ENCODE measurements at places on chromosomes 7 and 10.

DNA sequence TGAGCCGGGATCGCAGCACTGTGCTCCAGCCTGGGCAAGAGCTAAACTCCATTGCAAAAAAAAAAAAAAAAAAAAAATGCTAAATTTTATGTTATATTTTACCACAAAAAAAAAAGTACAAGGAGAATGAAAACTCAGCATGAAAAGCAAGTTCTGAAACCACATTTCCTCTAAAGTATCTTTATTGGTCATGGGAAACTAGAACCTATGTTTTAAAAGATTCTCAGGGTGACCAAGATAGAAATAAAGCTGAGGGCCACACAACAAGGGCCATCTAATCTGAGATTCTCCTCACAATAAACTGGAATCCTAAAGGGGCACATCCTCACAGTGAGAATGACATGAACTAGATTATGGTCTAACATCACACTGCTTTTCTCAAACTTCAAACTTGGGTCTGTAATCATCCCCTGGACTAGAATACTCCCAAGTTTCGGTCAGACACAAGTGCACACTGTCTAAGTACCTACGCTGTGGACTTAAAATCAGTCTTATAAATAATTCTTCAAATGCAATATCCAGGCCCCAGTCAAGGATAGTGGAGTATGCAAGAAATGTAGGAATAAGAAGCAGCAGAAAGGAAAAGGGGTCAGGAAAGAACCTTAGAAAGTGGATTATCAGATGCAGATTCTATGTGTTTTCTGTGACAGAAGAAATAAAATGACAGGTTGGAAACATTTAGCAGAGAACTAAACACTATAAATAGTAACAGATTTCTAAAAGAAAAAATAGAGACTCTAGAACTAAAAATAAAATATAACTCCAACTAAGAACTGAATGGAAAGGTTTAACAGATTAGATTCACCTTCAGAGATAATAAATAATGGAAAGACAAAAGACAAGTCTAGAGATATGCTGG lies 49.9 kb downstream of the COA1 start:
- DNase-seq: no peak

DNA sequence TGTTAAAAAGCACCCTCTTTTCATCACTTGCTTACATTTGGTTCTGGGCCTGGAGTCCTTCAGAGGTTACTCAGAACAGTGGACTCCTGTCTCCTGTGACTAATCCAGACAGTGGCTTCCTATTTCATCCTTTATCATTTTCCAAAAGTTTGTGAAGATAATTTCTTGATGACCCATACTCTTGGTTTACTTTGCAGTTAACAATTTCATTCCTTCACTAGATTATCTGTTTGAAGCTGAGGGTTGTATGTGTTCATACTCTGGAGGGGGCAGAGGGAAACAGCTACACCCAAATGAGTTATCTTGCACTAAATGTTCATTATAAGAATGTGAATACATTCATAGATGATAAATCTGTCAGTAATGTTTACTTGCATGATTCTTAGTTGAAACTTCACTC lies 124.7 kb downstream of the ZNF248 start:
- DNase-seq: no peak

- peak; percentile 18 for DNase-seq
Observed at GRCh38 chr7:131895541-131896164, 339.2 kb upstream of the PODXL start.

GRCh38 chr10:790821-791551 lies 101.5 kb upstream of the DIP2C start:
- DNase-seq: no peak

GRCh38 chr10:47282005-47282656 lies 17.9 kb upstream of the GDF10 start:
- no peak for DNase-seq

- DNase-seq: no peak
Observed at GRCh38 chr10:3623746-3624145, 161.3 kb downstream of the KLF6 start.

DNA sequence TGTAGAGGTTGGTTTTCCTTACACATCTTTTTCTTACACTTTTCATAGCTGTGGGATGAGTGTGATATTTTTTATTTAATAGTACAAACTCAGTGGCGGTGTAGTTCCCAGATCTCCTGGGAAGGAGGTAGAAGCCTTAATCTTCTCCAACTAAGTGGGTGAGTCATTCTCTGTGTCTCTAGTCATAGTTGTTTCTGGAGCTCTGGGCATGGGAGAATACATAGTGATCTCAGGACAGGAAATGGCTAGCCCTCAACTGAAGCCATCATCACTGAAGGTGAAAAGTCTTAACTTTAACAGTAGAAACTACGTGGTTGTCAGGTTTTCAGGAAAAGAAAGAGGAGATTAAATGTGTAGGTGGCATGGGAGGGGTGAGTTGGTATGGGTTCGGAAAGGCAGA lies 319.4 kb upstream of the FZD8 start:
- DNase-seq: no peak

- no peak for DNase-seq
Observed at GRCh38 chr10:5481121-5481520, 18.2 kb downstream of the CALML5 start.

DNA sequence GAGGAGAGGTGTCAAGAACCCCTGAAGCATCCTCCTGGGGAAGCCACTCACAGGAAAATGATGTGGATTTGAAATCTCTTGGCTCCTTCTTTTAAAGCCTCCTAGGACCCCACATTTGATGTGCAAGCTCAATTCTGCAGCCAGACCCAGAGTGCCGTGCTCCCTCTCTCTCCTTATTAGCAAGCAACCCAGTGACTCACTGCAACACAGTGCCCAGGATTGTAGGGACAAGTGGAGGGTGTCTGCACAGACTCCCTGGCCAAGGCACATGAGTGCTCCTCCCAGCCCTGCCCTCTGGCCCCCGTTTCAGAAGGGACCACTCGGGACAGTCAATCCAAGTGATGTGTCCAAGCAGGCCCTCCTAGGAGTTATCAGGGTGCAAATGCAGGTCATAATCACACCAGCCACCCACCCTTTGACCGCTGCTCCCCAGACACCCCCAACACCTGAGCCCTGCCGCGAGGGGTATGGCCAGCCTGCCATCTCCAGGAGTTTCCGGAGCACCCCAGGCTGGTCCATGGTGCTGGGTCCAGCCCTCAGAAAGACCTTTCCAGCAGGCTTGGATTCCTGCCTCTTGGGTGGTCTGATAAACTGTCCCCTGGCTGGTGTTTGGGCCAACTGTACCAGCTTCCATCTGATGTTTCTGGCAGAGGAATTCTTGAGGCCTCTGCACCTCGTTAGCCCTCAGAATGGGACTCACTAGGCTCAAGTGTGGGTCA lies 54.5 kb upstream of the CXCL12 start:
- no peak for DNase-seq

- peak; percentile 44 for DNase-seq
Observed at GRCh38 chr10:21524526-21525366, 736 bp downstream of the SKIDA1 start.

- peak; percentile 17 for DNase-seq
Observed at GRCh38 chr10:28545967-28546644, 13.2 kb downstream of the WAC start.

DNA sequence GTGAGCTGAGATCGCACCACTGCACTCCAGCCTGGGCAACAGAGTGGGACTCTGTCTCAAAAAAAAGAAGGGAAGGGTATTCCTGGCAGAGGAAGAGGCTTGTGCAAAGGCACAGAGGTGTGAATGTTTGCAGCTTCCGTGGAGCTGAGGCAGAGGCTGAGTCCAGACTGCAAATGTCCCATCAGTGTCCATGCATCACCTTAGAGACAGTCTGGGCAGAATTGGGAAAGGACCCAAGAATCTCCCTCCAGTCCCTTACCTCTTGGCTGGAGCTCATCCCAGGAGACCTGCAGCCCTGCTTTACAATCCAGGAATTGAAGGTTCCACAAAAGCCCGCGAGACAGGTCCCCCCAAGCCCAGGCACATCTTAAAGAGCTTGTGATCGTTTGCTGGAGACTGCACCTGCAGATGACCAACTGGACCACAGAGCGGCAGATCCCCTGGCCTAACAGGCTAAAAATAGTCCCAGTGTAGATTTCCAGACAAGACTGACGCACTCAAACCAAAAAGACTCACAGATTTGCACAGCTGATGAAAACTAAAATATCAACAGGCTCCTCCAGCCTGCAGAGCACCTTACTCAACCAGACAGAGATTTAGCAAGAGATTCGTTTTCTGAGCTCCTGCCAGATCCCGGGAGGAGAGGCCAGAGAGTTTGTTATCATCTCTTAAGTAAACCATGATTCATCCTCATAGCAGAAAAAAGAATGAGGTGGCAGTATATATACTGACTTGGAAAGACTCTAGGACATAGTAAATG lies 22.9 kb upstream of the NANOS1 start:
- DNase-seq: no peak

GRCh38 chr10:624605-625332 lies 64.7 kb downstream of the DIP2C start:
- DNase-seq: no peak

- DNase-seq: no peak
Observed at GRCh38 chr7:12965767-12966166, 278.3 kb downstream of the ARL4A start.

DNA sequence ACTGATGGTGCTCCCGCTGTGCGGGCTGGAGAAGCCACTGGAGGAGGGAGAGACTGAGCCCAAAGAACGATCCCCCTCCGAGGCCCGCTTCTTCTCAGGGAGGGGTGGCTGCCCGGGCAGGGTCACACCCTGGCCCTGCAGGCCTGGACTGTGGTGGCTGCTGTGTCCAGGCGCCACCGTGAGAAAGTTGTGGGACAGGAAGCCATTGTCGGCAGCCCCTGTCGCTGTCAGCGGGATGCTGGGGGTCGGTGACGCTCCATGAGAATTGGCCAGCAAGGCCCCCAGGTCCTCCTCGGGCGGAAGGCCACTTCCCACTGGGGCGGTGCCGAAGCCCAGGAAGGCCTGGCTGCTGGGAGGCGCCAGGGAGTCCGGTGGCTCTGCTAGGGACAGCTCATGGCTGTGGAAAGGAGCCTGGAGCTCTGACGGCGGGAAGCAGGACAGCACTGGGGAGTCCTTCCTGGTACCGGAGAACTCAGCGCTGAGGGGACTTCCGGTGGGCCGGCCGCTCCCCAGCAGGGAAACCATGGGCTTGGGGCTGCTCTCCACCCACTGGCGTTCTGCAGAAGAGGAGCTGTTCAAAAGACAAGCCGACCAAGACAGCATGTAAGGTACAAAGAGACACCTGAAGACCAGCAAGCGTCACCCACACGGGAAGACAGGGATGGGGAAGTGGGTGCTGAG lies 278.8 kb downstream of the TNS3 start:
- no peak for DNase-seq

- no peak for DNase-seq
Observed at GRCh38 chr10:71338728-71339495, 19.9 kb downstream of the SLC29A3 start.

DNA sequence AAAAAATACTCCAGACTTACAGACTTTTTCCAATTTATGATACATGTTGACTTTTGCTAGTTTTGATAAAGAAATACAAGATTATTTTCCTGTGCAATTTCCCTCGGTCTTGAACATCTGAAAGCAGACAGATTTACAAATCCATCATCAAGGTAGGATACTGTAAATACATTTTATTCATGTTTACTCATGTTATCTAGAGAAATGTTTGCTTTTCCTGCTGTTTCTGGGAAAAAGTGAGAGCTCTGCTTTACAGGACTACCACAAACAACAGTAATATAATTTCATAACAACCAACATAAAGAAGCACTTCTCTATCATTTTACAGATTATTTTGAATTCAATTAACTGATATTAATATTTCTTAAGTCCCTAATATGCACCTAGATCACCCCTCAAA lies 31.7 kb upstream of the CASD1 start:
- DNase-seq: no peak

DNA sequence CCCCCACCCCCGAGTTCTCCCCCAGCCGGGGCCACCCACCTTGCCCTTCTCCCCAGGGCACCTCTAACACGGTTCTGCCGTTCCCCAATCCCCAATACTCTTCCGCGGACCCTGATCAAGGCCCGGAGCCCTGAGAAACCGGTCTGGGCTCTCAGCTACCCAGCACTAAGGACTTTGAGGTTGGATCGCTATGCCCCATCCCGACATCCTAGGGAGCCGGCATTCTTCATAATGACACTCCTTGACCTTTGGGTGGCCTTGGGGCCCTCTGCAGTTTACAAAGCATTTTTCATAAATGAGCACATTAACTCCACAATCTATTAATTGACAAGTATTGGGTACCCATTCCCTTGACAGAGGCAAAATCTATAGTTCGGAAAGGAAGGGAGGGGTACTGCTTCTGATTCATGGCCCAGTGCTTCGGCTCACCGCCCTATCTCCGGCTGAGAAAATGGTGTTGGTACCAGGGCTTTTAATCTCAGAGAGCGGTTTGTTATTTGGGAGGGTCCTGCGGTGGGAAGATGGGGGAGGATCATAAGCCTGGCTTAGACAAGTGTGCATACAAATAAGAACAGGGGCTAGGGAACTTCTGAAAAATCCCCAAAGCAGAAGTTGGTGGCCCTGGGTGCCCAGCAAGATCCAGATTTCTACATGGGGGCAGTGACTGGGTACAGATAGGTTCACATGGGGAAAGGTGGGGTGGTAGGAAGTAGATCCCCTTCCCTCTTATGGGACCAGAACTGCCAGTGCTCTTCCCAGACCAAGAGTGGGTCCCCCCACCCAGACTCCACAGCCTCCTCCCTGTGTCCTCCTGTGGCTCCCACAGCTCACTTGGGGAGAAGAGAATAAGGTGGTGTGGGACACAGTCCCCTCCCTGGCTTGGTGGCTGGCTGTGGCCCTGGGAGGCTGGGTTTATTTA lies 3.2 kb downstream of the IMPDH1 start:
- no peak for DNase-seq

GRCh38 chr10:11193001-11193551 lies 175.4 kb downstream of the CELF2 start:
- DNase-seq: no peak

DNA sequence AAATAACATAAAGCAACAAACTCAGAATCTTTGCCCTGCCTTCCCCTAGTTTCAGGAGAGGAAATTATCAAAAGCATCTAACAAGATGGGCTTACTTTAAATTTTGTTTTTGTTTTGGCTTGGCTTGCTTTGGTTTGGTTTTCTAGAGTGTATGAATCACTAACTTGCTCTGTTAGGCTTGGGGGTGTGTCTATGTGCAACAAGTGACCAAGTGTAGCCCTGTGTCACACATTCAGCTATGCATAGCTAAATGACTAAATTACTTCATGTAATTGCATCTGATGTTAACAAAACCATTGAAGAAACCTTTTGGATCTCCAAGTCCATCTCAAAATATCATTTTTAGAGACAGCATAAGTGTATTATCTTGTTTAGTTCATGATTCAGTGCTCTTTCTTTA lies 251.0 kb downstream of the TFEC start:
- no peak for DNase-seq

DNA sequence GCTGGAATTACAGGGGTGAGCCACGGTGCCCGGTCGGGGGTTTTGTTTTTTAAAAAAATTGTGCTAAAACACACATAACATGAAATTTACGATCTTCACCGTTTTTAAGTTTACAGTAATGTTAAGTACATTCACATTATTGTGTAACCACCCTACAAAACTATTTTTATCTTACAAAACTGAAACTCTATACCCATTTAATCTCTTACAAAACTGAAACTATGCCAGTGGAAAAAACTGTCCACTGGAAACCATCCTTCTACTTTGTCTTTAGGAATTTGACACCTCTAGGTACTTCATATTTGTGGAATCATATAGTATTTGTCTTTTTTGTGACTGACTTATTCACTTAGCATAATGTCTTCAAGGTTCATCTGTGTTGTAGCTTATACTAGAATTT lies 1.0 kb upstream of the PSMC2 start:
- no peak for DNase-seq

GRCh38 chr10:130016993-130017630 lies 53.0 kb upstream of the EBF3 start:
- DNase-seq: no peak

GRCh38 chr10:132847416-132847777 lies 61.5 kb upstream of the NKX6-2 start:
- no peak for DNase-seq

- DNase-seq: no peak
Observed at GRCh38 chr10:32123021-32123420, 66.8 kb upstream of the KIF5B start.

Measured in HAP-1 (cell line).